Right renal pelvis (tissue), 4 donors: ENCODE measurements at places on chromosomes 7 and 10.

- DNase-seq, result no peak
Observed at GRCh38 chr7:140350056-140350455, 48.3 kb downstream of the SLC37A3 start.

DNA sequence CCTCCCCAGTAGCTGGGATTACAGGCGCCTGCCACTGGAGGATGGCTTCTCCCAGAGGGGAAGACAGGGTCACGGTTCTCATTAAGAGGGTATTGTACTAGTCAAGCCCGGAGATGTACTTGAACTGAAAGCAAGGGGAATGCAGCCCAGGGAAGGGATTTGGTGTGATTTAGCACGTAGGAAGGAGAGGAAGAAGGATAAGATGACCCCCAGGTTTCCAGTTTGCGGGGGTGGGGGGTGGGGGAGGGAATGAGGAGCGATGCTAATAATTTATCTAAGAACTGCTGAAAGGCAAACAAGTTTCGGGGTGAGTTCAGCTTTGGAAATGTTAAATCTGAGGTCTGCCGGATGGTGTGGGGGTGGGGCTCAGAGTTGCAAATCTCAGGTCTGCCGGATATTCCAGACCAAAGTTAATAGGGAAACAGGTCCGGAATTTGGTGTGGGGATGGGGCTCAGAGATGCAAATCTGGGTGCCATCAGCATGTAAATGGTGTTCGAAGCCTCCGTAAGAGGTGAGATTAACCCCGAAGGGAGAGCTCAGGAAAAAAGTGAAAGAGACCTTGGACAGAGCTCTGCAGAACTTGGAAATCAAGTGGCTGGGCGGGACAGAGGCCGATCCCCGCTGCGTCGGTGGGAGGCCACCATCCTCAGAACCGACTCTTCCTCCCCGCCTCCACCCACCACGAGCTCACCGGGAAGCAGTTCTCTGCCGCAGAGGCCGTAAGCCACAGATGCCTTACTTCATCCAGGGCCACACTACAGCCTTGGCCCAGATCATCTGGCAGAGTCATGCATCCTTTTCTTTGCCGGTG, 1.6 kb upstream of the SEPHS1 start:
- peak; percentile 25 for DNase-seq

GRCh38 chr7:26609532-26609931, 254.9 kb downstream of the SKAP2 start:
- no peak for DNase-seq

- no peak for DNase-seq
Observed at GRCh38 chr10:15720635-15721287, 1.0 kb upstream of the ITGA8 start.

GRCh38 chr10:77530011-77530410, 107.6 kb downstream of the KCNMA1 start:
- no peak for DNase-seq

DNA sequence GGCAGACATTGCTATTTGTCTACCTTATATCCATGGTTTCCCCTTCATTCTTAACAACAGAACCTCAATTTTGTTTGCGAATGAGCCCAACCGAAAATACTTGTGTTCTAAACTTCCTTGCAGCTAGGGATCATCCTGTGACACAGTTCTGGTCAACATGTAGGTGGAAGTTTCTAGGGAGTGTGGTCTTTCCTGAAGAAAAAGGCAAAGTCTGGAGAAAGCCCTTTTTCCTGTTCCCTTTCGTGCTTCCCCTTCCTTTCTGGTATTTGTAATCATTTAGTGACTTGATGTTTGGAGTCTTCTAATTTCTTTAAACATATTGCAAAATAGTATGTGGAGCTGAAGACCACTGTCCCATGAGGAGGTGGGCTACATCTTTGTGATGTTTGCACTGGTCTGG, 2.9 kb upstream of the IFRD1 start:
- DNase-seq, result no peak

GRCh38 chr7:47588704-47589225, 6.9 kb upstream of the TNS3 start:
- no peak for DNase-seq

- no peak for DNase-seq
Observed at GRCh38 chr7:121278120-121279021, 50.4 kb upstream of the WNT16 start.

DNA sequence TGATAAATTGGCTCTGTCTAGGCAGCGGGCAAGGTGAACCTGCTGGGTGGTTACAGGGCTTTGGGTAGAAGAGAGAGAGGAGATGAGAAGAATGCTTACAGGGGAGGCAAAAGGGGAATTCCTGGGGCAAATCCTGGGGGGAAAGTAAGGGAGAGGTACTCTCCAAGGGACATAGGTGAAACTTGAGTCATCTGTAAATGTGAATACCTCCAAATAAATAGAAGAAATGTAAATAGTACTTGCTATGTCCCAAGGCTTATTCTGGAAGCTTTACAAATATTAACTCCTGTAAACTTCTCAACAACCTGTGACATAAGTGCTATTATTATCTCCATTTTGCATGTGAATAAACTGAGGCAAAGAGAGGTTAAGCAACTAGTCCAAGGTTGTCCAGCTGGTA, 57.7 kb upstream of the CDK13 start:
- no peak for DNase-seq

- DNase-seq, result no peak
Observed at GRCh38 chr7:38775506-38776175, 133.3 kb downstream of the VPS41 start.

DNA sequence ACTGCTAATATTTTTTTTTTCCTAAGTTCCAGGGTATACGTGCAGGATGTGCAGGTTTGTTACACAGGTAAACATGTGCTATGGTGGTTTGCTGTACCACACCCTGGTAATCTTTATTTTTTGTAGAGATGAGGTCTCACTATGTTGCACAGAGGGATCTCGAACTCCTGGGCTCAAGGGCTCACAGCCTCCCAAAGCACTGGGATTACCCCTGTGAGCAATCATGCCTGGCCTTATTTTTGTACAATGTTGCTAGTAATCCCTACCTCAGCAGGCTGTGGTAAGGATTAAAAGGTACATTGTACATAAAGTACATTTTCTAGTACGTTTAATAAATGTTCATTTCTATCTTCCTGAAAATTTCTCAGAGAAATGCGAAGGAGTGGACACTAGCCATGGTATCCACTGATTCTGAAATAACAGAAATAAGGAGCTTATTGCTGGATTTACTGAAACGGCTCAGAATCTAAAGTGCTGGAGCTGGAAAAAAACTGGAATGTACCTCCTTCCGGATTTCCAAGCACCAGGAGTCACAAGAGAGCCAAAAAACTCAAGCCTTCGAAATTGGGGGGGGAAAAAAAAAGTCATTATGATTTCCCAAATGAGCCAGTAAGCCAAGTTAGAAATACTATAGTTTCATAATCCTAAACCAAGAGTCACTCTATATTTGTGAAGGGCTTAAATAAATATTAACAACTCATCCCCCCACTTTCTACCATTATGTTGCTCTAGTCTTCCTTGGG, 69.6 kb downstream of the NT5C2 start:
- no peak for DNase-seq

- DNase-seq, result no peak
Observed at GRCh38 chr10:62632071-62632809, 172.3 kb upstream of the ADO start.

DNA sequence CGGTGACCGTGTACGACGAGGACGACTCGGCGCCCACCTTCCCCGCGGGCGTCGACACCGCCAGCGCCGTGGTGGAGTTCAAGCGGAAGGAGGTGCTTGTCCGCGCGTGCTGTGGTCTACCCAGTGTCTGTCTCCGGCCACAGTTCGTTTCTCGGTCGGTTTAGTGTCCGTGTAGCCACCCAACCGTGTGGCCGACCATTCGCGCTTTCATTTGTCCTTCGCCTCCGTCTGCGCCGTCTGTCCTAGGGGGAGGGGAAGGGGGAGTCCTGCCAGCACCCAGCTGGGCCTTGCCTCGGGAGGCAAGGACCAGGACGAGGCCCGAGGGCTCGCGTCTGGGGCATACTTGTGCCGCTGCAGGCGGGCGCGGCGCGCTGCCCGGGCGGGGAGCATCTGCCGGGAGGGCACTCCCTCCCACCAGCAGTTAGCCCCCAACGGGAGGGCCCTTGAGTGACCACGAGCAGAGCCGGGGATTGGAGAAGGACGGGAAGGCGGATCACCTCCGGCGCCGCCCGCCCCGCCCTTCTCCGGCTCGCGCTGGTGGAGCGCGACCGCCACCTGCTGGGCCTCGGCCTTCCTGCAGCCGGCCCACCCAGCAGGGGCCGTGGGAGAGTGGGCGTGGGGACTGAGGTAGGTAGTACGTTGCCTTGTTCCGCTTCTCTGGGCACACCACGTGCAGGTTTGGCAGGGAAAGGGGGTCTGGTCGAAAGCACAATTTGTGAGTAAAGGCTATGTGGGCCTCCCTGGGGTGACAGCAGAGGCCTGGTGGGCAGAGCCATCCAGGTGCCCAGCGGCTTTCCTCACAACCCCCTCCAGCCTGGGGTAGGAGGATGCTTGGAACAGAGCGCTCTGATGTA, 28.5 kb downstream of the RET start:
- DNase-seq, result peak; percentile 76

DNA sequence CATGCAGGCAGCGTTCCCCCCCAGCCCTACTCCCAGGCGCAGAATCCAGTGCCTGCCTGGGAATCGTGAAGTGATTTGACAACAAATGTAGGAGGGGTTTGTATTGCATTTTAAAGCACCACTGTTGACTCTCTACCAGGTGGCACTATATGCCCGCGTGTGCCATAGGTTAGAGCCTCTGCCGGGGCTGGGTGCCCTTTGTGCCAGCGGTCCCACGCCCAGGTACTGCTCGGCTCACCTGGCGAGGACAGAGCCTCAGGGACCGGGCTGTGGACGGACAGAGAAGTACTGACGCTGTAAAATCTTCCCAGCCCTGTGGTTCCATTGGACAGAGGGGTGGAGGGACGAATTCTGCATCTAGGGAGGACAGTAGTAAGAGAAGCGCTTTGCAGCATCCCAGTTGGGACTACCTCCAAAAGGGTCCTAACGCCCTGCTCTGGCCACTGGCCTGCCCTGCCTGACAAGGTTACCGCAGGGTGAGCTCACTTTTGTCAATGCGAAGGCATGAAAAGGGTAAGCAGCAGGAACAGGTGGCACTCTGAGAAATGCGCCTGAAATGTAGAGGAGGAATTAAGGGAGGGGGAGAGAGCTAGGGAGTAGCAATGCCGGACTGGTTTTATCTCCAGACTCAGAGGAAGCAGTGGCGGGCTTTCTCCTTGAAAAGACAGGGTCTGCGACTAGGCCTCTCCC, 788 bp upstream of the CACNA2D1 start:
- peak; percentile 34 for DNase-seq

DNA sequence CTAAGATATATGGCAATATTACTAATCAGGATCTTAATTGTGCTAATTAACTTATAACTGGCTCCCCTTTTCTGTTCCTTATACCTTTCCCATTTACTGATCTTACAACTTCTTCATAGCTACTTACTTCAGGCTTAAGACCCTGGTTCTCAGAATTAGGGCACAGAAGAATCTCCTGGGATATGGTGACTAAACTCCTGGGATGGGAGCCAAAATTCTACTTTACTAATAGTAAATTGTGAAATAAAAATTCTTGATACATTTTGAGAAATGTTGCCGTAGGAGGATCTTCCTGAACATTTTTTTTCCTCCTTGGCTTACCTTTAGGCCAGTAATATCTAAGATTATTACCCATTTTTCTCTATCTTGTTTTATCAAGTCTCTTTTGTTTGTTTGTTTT, 309.5 kb downstream of the ATRNL1 start:
- no peak for DNase-seq

DNA sequence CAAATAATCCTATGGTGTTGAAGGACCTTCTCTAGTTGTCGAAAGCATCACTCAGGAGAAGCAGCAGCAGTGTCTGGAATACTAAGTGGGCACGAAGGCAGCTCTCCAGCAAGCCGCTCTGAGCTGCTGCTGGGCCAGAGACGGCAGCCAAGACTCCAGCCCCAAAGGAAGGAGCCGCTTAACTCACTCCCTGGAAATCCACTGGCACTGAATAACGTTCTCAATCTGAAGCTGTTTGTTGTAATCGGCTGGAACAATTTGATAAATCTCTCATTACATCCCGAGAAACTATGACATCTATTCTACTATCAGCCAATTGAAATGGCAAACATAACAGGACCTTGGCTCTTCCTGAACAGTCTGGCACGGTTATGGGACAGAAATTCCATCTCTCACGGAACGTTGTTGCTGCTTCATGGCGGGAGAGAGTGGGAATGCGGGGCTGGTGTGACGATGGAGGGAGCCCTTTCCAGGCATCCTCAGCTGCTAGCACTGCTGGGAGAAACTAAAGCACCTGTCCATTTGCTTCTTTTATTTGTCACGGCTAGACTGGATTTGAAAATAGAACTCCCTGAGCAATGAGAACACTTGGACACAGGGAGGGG, 331.5 kb upstream of the RNF32 start:
- no peak for DNase-seq

GRCh38 chr10:61376908-61377368, 76.2 kb downstream of the TMEM26 start:
- DNase-seq, result no peak

DNA sequence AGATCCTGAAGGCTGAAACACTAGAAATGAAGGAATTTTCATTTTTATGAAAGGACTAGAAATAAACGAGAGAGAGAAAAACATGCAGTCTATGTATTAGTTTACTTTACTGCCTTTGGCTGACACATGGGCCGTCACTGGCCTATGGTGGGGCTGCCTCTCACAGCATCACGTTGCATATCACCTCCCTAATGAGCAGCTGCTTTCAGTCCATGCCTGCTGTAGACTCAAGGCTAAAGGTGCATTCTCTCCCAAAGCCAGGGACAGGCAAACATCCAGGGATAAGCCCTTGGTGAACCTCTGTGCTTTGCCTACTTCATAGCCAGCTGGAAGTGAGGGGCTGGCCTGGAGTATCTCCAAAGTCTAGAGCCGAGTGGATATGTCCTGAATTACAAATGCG, 359.4 kb downstream of the GPAM start:
- DNase-seq, result no peak

GRCh38 chr10:110360857-110361474, 56.2 kb upstream of the SMNDC1 start:
- DNase-seq, result no peak

DNA sequence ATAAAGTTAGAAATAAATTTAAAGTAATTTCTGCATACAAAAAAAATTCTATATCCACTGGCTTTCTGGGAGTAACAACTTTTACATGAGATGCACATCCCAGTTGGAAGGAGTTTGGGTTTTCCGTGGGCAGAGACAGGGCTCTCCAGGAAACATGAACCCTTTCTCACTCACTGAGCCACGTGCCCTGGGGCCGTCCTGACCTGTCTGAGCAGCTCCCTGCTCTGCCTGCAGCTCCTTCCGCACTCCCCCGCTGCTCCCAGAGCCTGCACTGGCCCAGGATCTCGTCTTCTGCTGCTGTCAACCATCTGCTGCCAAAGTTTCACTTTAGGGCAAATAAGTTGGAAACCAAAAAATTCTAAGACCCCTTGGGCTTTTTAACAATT, 169.1 kb downstream of the DIP2C start:
- no peak for DNase-seq

DNA sequence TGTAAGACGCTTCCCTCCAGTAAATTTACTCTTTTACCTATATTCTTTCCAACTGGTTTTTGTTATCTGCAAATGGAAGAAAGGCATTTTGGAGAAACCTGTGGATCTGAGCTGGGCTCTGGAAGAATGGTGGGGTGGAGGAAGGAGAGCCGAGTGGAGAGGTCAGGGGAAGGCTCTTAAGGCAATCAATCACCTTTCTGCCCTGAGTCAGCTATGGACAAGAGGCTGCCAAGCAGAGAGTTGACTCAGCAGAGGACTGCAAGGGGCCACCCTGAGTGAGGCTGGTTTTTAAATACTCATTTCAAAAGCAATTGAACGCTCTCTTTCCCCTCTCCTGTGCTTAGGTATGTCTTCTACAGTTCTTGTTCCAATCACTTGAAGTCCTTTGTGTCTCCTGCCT, 81.8 kb downstream of the SPAG6 start:
- no peak for DNase-seq
